Hindlimb muscle (tissue), 1 donor: ENCODE measurements at places on chromosomes 7 and 10. TPM values are rescaled to one million over a fixed set of nuclear protein-coding genes. Genes with fewer than 3 reads are reported as not detected.

GRCh38 chr7:79182283-79182682, 271.2 kb downstream of the MAGI2 start:
- DNase-seq: no peak

DNA sequence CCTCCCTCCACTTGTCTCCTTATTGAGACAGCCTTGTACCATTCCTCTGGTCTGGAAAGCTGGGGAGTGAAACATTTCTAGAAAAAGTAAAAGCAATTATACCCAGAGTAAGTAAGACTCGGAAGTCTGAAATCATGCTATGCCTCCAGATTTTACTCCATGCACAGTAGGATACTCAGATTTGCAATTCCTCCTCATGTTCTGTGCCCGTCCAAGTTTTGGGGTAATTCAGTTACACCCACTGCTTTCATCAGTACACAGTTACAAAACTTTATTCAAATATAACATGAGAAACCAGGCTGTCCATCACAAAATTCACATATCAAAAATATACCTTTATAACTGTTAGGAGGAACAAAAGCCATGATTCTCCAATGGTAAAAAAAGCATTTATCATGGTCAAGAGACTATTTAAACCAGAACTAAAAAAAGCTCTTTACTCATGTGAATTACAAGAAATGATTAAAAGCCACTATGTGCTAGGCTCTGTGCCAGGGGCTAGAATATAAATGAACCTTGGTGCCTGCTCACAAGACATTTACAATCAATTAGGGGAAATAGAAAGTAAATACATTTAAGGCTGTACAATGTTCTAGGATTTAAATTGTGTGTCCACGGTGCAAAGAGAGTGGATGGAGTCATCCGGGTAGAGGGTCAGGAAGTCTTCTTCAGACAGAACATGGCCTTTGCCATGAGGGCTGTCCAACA, 320.2 kb downstream of the ELMO1 start:
- no peak for DNase-seq

- no peak for DNase-seq
Observed at GRCh38 chr10:11442001-11442773, 169.3 kb downstream of the USP6NL start.

GRCh38 chr7:105487579-105488571, 34.2 kb downstream of the PUS7 start:
- peak; percentile 23 for DNase-seq

- no peak for DNase-seq
Observed at GRCh38 chr7:36260481-36260880, 107.4 kb downstream of the EEPD1 start.

- no peak for DNase-seq
Observed at GRCh38 chr10:70566515-70567290, 35.8 kb downstream of the PRF1 start.

GRCh38 chr7:19747740-19748339, 25.6 kb downstream of the TMEM196 start:
- DNase-seq: peak; percentile 24

GRCh38 chr7:92496876-92497275, 19.1 kb upstream of the ERVW-1 start:
- no peak for DNase-seq

- DNase-seq: peak; percentile 83
Observed at GRCh38 chr10:124648738-124649137, 95.4 kb downstream of the FAM53B start.

DNA sequence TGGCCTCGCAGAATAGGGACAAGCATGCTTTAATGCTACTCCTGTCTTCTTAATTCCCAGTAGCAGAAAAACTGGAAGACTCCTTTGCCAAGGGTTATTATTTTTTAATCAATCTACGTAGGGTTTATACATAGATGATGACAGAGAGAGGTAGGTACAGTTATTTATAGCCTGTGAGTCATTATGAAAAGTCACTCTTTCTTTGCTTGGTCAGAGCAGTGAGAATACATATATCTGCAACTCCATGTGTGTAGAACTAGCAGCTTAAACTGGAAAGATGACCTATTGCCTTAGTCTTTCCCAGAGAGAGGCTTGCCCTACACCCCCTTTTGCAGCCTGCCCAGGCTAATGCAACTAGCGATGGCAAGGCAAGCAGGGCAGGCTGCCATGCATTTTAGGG, 1050.6 kb downstream of the NRG3 start:
- no peak for DNase-seq

DNA sequence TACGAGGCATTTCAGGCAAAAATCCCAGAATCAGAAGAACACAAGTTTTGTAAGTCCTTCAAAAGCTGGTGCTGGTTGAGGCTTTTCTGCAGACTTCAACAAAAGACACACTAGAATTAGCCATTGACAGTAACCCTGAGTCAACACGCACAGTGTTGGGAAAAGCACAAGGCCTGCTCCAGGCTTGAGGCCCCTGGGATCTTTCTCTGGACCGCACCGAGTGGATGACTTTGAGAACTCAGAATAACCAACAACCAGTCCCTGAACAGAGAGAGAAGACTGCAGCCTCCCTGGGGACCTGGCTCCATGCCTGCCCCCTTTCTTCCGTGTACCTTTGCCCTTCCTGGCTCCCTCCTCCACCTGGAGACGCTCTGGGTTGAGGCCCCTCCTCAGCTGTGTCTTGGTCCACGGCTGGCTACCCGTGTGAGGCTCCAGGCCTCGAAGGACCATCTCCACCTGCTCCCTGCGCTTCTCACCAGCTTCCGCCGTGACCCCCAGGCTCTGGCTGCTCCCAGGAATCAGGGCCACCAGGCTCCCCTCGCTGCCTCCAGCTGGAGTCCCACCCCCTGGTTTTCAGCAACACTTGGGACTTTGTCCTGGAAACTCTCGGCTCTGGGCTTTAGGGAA, 28.4 kb downstream of the DIP2C start:
- DNase-seq: no peak

DNA sequence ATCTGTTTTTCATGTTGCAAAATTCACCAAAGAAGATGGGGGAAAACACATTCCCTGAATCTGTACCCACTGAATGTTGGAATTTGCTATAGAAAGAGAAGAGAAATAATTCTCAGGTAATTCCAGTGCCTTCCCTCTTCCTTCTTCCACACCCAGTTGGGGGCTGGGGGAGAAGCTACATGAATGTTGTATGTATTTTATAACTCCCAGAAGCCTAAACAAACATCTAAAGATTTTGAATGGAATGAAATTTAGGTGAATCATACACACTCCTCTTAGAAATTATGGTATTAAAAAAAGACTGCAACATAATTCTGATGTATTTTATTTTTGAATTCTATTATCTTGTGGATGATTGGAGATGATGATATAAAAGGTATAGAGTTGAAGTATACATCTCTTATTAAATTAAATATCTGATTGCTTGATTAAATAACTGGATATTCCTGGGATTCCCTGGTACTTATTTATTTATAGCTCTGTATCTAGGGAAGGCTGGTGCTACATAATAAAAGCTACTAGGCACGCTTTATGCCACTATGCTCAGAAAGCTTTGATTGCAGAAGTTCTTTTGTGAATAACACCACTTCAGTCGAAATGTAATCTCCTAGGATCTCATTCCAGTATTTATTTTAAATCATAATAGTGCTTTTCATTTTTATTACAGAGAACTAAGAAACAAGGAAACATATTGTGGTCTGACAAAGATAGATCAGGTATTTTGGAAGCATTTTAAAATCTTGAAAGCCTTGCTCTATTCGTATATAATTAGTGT, 98.5 kb downstream of the MCU start:
- DNase-seq: no peak

DNA sequence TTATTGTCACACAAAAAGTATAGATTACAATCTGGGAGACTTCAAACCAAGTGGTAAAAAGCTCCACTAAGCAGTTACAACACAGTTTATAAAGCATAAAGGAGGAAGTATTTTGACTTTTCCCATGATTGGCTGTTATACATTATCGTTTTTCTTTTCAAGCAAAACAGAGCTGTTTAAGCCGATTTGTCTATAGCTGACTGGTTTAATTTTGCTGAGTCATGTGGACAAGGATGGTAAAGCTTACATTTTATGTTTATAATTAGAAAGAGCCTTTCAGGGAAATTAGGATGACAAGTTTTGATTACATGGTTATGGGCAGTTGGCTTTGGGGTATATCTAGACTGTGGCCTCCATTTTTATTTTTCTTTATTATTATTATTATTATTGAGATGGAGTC, 152.5 kb upstream of the STK17A start:
- DNase-seq: no peak

DNA sequence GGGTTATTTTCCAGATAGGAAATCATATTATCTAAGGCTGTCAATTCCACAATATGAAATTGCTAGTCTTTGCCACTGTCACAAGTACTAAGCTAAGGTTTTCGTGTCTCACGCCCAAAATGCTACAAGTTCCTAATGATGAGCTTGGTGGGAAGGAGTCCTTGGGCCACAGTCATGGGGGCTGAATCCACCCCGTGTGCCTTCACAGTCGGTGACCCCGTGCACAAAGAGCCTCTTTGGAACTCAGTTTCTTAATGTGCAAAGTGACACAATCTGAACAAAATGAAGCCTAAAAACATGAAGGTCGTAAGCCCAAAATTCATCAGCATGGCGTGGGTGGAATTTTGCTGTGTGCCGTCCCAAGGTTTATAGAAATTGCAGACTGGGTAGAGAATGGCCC, 337.0 kb upstream of the GALNT17 start:
- no peak for DNase-seq

- DNase-seq: no peak
Observed at GRCh38 chr7:143248761-143249354, 14.4 kb upstream of the GSTK1 start.

GRCh38 chr7:135361788-135362187, 128.2 kb downstream of the STRA8 start:
- DNase-seq: no peak

DNA sequence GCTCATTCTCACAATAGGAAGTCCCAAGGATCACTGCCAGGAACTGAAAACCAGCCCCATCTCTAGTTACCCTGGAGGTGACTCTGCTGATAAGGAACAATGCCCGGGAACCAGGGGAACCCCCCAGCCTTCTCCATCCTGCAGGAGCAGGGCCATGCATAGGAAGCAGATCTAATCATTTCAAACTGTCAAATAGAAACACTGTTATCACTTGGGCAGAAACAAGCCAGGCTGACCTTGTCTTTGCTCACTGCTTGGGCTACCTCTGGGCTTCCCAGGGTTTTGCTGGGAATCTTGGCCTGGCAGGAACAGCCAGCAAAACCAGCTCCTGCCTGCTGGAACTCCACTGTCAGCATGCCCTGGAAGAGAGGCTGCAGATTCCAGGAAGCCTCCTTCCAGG, 114.1 kb downstream of the RNF216 start:
- DNase-seq: no peak

- DNase-seq: peak; percentile 93
Observed at GRCh38 chr7:23470330-23471105, at the start of gene IGF2BP3. Gene IGF2BP3, minus strand, starts transcription at chr7:23470491. Its CDS starts 381 bp downstream, at chr7:23470110.

- no peak for DNase-seq
Observed at GRCh38 chr7:35681231-35682029, 13.5 kb downstream of the HERPUD2 start.

DNA sequence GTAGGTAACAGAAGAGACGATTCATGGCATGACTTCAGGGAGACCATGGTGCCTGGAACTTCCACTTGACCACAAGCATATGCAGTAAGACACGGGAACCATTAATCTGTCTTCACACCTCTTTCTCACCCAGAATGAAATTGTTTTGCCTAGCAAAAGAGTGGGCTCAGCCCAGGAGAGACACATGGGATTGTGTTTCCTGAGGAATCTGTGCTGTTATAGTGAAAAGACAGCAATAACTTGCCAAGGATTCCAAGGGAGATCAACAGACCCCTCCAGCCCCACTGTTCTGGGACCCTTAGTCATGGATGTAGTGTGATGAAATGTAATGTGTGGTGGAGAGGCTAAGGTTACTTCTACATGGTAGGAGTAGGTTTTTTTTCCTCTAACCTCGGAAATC, 192.5 kb upstream of the NPVF start:
- no peak for DNase-seq

DNA sequence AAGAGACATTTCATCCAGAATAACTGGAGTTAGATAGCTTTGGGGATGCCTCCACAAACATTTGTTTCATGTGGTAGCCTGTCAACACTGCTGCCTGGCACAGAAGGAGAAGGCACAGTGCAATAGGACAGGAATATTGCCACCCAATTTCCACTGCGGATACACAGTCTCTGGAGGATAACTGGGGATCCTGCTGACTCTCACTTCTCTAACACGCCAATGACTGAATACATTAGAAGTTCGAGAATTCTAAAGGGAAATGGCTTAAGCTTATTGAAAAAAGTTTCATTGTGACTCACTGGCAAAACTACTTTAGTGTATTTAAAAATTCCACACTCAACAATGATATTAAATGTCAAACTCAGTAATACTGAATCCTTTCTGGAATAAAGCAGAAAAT, 12.9 kb downstream of the ARL3 start:
- no peak for DNase-seq

DNA sequence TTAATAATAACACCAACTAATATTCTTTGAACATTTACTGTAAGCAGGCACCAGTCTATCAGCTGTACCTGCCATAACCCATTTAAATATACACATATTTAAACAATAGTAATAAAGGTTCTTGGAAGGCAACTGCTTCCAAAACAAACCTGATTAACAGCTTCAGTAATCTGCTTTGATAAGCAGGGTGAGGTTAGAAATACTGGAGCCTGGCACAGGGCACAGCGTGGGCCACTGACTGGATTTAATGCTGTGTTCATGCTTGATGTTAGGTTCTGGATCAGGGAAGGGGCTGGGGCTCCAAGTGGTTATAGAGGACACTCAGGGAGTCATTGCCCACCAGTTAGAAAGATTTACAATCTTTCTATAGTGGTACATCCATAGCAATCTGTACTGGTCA, 10.9 kb upstream of the C10orf120 start:
- no peak for DNase-seq

- DNase-seq: no peak
Observed at GRCh38 chr7:12130609-12131008, 80.5 kb upstream of the TMEM106B start.

GRCh38 chr7:4169455-4169854, 512.6 kb upstream of the FOXK1 start:
- no peak for DNase-seq

- no peak for DNase-seq
Observed at GRCh38 chr10:78934532-78934898, 134.3 kb upstream of the ZMIZ1 start.

The CEP55 gene
- polyA plus RNA-seq: 6.0 TPM

The MSS51 gene
- polyA plus RNA-seq: 47.4 TPM

The NKX1-2 gene
- polyA plus RNA-seq: not detected

The OPN1SW gene
- 2.2 TPM for polyA plus RNA-seq

The MYO1G gene
- polyA plus RNA-seq: 0.59 TPM

The HMX2 gene
- polyA plus RNA-seq: not detected

The ARPC1B gene
- 48.9 TPM for polyA plus RNA-seq

The SGMS1 gene
- polyA plus RNA-seq: 25.4 TPM
